ENCODE measurements at places on chromosomes 2 and 18.

GRCh38 chr2:190879474-190880377, 895 bp upstream of the GLS start:
- no peak for DNase-seq

- no peak for DNase-seq
These were observed 220.9 kb upstream of the REV1 start for GRCh38 chr2:99710721-99711120.

DNA sequence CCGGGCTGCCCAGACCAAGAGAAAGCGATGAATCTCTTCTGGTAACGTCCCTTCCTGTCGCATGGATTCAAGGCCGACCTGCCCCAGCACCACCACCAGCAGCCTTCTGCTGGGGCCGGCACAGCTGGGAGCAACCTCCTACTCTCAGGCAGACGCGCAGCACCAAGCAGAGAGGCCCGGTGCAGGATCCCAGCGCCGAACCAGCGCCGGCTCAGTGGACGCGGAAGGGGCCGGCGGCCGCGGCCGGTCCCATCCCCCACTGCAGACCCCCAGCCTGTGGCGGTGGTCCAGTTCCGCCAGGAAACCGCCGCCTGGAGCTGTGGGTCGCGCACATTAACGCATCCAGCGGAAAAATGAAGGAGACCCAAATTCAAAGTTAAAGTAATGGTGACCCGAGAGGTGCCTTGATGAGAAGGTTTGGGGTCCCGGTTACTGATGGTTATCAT, 525 bp upstream of the MAL start:
- no peak for DNase-seq

- no peak for DNase-seq
These were observed 17.1 kb downstream of the TMEM185B start for GRCh38 chr2:120206022-120206581.
